ENCODE measurements at places on chromosomes 11 and 22.

DNA sequence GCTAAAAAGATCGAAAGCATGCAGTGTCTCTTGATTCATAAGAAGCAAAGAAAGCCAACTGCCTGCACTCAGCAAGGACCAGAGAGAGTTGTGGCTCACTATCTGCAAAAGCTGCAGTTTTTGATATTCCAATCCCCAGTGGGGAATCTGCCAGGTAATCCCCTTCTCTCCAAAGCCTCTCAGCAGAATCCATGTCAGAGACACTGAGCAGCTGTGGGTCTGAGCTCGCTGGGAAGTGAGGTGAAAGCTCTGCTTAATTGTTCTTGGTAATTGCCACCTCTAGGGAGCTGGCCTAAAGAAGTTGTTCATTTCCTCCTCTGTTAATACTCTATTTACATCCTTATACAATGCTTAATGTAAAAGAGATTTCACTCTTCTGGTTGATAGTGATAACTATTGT is 261.3 kb upstream of the LRRC4C start:
- no peak for DNase-seq

GRCh38 chr22:40204321-40205116 is 26.8 kb downstream of the TNRC6B start:
- DNase-seq, result no peak

DNA sequence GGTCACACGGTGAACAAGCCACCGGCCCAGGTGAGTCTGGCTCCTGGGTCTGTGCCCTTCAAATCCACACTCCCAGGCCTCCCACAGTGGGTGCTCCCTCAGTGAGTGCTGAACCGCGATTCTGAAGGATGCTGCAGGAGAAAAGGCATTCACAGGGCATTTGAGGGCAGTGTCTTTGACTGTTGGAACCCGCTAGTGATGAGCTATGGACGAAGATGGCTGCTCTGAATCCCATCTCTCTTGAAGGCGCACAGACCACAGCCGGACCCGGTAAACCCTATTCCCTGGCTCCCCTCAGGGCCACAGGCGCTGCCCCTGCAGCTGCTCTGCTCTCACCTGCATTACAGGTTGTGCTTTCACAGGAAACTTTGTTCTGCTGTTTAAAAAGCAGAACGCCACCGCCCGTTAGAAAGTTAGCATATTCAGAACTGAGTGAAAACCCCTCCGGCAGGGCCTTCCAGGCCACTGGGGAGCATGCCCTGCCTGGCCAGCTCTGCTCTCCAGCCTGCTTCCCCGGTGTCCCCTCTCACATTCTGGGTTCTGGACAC is 3.2 kb downstream of the LRRC32 start:
- no peak for DNase-seq

- DNase-seq, result no peak
These were observed 185.4 kb upstream of the E2F8 start for GRCh38 chr11:19426011-19426755.

DNA sequence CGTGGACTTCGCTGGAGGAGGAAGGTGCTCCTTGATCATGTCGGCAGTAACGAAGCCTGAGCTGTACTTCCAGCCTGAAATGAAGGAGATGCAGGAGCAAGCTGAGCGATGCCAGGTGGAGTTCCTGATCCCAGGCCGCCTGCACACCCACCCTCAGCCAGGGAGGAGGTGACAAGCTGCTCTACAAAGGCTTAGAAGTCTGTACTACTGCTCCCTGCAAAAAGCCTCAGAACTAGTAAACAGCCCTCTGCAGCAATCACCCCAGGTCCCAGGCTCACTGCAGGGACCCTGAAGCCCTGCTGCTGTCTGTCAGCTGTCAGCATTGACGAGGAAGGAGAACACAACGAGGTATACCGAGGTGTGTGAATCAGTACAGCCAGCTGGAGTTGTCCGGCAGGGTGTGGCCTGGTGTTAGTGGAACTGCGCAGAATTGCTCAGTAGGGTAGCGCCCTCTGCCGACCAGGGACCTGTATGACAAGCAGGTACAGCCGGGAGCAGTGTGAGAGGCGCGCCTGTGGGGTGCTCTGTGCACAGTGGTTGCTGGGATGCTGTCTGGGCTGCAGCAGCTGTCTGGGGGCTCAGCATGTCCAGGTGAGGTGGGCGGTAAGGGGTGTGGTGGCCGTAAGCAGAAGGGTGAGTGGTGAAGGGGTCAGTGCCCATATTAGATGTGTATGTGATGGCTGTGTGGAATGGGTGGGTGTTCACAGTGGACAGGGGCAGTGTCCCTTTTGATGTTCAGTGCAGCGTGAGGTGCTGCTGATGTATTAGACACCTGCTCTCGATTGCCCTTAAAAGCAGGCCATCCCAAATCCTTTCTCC is 7.6 kb downstream of the CYB5R2 start:
- peak; percentile 36 for DNase-seq

GRCh38 chr11:111938687-111939160 is 1.6 kb downstream of the DIXDC1 start:
- DNase-seq, result no peak

DNA sequence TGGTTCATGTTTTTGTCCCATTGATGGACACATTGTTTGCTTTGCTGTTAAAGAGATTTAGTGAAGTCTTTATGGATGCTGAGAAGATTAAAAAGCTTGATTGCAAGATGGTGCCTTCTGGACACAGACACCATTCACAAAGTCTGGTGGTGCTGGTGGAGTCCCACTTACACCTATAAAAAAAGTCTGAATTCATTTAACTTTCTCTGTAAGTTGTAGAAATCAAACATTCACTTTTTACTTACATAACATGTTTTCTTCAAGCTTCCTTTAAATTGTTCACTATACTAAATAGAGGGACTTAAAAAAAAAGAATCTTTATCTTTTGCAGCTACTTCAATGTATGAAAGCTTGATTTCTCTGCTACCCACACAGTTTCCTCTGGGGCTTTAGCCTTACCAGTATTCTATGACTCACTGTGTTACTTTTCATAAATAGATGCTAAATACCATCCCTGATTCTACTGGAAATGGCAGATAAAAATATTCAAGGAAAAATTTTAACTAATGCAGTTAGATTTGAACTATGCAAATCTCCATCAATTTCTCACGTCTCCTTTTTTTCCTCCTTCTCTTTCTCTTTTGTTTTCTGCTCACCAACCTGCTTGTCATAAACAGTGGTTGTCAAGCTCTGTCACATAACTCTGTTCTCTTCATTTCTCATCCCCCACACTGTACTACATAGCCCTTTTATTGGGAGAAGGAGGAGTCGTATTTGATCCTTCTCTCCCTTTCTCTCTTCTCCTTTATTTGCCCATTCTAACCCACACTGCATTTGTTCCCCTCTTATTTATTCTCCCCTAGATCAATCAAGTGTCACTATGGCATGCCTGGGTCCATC is 89.7 kb downstream of the FAM76B start:
- no peak for DNase-seq

GRCh38 chr11:114215871-114216795 is 80.1 kb upstream of the NNMT start:
- DNase-seq, result no peak

DNA sequence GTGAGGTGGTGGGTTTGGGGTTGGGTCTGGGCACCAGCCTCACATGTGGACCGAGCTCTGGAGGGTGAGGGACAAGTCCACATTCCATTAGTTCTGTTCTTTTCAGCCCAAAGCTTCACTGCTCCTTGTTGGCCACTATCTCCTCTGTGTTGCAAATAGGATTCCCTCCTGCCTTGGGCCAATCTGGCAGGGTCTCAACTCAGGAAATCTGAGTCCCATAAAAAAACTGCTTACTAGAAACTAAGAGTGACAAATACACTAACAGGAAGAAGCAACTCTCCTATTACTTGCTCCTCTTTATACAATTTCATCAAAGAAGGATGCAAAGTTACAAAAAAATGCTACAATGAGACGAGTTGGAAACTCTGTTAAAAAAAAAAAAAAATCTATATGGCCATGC is 66.2 kb upstream of the CSNK1E start:
- no peak for DNase-seq

- DNase-seq, result no peak
These were observed at the start of gene ZBTB16 for GRCh38 chr11:114059278-114059983. Gene ZBTB16 (plus strand): TSS chr11:114059711. CDS start chr11:114063301, 3,590 bp downstream.

GRCh38 chr11:114304969-114305368 is 8.8 kb downstream of the NNMT start:
- DNase-seq, result no peak

DNA sequence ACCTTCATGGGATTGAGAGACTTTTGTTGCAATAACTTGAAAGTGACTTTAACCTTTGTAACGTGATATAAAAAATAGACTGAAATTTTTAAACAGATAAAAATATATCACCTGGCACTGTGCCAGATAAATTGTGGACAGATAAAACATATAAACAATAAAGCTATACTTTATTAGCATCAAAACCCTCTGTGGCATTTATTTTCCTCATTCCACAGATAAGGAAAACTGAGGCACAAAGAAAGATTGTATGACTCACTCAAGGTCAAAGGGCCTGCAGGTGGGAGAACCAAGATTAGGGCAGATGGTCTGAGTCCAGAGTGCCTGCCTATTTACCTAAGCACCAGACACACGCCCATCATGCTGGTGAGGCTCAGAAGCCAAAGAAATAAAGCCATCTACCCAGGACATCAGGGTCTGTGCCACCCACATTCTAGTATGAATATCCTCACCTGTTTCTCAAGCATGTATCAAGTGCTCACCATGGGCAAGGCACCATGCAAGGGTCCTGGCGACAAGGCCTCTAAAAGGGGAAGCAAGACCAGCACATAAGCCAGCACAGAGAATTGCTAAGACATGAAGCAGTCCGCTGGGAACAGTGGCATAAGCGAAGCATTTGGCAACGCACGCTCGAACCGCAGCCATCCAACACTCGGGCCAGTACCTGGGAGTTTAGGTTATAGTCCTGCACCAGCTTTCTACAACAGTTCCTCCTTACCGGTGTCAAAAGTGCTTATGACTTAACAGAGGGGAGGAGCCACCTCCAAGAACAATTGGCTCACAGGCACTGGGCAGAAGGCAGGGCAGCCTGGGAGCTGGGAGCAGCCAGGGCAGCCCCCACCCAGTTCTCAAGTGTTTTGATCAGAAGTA is 17.6 kb downstream of the MYH9 start:
- DNase-seq, result no peak

DNA sequence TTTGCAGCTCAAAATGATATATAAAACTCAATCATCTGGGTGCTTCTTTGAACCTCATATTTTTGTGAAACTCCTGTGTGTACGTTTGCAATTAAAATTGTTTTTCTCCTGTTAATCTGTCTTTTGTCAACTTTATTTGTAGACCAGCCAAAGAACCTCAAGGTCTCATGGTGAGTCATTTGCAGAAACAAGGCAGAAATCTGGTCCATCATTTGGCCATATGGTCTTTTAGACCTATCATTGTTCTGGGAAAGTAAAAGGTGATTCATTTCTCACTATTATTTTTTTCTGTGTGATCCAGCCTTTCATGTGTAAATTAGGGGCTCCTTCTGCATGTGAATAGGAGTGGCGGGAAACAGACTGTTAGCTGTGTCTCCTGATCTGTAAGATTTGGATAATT is 399.1 kb upstream of the DDI1 start:
- DNase-seq, result no peak

DNA sequence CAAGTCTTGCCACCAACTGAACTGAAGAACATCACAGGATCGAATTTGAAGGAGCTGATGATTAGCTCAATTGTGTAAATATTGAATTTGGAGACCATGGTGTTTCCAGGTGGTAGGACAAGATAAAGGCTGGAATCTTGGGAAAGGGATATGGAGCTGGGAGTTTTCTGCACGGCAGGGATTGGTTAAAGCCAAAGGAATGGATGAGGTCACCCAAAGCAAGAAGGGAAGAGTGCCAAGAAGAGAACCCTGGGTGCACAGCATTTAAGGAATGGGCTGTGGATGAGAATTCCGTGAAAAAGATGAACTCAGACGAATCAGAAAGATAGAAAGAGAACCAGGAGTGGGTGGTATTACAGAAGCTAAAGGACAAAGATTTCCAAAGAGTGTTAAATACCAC is 29.4 kb upstream of the RRAS2 start:
- no peak for DNase-seq

- DNase-seq, result no peak
These were observed 102.4 kb upstream of the THY1 start for GRCh38 chr11:119525180-119525866.

GRCh38 chr22:27885977-27886842 is 32.8 kb downstream of the PITPNB start:
- peak; percentile 13 for DNase-seq

DNA sequence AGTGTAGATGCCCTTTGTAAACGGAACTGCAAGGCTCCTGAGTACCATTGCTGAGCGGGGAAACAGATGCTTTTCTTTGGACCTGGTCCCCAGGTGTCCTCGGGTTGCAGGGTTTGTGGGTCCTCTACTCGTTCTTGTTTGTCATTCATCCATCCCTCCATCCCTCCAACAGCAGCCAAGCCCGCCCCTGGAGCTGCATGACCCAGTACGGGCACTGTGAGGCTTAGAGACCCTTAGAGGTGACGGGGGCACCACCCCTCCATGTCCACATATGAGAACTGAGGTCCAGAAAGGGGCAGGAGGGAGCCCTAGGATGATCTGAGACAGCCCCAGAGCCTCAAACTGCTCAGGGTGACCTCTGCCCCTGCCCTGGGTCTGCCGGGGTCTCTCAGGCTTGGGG is 45.4 kb downstream of the WNT11 start:
- no peak for DNase-seq

DNA sequence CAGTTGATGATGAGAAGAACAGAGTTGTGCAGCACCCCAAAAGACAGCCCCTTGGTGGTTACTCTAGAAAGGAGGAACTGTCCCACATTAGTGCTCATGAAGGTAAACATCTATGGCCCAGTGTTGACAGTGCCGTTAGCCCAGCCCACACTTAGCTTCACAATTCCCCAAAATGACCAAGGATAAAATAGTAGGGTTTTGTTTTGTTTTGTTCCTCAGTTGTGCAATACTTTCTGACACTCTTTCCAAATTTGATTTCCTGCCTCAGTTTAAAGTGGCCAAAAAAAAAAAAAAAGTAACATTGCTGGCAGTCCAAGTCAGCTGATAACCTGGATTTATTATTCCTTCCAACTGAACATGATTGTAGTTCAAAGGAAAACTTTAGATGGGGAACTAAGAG is 269.4 kb downstream of the TMEM135 start:
- DNase-seq, result no peak

- no peak for DNase-seq
These were observed 87.8 kb upstream of the CRYBB3 start for GRCh38 chr22:25111579-25112517.
